ENCODE measurements at places on chromosomes 3 and 15. TPM values are rescaled to one million over a fixed set of nuclear protein-coding genes. Genes with fewer than 3 reads are reported as not detected.
A peak's percentile ranks its signal among the peaks of the same experiment; 100 is the strongest.

DNA sequence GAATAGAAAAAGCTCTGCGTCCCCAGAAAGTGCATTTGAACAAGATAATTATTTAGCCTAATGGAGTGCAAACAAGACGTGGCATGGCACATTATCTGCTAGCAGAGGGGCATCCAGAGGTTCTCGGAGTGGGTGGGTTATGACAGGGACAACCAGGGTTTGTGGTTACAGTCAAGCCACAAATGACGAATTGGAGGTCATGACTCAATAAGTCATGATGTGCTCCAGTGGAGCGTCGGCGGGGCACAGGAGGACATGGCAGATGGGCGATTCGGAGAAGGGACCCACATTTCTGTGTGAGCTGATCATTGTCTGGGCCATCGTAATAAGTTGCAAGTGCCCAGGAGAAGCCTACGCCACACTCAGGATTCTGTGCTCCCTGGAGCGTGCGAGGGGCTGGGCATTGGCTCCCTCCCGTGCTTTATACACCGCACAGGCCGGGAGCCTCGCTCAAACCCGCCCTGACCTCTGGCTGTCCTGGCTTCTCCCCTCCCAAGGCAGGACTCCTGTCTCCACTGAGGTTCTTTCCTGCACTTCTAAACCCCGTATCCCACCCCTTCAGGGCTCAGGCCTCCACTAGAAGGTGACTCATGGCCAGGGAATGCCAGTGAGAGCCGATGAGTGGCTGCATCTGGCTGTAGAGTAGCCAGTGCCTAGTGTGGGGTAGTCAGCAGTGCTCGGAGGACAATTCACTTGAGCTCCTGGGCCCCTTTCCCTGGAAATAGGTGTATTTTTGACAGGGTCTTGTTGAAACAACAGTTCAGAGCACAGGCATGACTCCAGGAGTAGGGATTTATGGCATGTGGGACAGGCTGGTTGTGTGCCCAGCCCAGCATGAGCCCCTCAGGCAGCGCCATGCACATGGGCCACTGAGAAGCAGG is 67.4 kb downstream of the GRIP2 start:
- peak; percentile 92 for DNase-seq

DNA sequence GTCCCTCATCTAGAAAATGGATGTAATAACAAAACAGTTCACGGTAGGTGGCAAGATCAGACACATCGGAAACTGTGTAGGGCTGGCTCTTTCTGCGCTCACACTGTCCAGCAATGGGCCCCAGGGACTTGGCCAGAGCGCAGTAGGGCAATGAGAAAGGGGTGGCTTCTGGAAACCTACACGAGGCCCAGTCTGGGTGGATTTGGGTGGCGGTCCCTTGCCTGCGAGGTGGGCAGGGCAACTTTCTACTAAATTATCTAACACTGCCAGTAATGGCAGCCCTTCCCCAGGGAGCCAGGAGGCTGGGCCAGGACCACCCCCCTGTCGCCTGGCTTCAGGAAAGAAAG is 2.1 kb upstream of the TNK2 start:
- DNase-seq: no peak

DNA sequence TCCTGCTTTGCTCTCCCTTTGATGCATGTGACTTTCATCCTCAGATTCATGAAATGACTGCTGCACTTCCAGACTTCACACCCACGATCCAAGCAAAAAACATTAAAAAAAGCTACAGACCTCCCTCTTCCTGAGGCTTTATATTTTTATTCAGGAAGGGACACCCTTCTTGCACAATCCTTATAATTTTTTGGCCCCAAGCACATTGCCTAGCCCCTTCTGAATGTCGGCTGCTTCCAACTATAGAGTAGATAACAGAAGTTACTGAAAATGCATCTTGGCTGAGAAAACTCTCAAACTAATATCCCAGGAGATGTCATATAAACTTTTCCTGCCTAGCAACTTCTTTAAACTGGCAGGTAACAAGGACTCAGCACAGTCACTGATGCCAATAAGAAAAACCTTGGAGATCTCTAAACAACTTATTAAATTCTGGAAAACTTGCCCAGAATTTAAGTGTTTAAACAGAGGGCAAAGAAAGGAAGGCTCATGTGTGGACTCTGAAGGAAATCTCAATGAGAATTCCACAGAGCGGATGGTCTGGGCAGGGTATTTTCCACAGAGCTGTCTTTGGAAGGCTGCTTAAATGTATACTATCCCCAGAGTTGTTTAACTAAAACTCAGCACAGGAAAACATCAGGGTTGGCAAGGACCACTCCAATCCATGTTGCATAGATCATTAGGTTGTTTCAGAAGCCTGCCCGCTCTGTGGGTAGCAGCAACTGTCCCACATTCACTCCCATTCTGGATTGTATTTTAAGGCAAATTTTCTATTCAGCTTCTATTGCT is 746.8 kb upstream of the LMCD1 start:
- no peak for DNase-seq

- DNase-seq: peak; percentile 65
Measured at GRCh38 chr15:99651023-99651807, 82.0 kb downstream of the LYSMD4 start.

DNA sequence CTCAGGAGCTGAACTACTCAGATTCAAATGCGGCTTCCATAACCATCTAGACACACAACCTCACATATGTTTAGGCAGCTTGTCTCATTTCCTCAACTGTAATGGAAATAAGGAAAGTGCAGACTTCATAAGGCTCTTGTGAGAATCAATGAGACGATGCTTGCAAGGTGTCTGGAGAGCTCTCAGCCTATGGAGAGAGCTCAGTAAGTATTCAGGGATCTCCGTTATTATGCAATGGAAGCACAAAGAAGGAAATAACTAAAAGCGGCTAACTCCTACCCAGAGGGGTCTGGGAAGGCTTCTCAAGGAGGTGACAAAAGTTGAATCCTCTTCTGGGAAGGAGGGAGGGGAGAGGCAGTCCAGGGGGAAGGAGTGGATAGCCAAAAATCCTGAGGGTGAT is 50.1 kb upstream of the LIPC start:
- no peak for DNase-seq

DNA sequence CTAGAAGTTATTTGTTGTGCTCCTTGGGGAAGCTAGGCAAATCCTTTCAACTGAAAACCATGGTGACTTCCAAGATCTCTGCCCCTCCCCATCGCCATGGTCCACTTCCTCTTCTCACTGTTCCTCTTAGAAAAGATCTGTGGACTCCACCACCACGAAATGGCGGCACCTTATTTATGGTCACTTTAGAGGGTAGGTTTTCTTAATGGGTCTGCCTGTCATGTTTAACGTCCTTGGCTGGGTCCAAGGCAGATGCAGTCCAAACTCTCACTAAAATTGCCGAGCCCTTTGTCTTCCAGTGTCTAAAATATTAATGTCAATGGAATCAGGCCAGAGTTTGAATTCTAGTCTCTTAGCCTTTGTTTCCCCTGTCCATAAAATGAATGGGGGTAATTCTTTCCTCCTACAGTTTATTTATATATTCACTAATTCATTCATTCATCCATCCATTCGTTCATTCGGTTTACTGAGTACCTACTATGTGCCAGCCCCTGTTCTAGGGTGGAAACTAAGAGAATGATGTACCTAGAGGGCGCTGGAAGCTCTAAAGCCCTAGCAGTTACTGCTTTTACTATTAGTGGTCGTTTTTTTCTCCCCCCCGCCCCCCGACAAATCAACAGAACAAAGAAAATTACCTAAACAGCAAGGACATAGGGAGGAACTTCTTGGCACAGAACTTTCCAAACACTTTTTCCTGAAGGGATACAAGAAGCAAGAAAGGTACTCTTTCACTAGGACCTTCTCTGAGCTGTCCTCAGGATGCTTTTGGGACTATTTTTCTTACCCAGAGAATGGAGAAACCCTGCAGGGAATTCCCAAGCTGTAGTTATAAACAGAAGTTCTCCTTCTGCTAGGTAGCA is 657 bp downstream of the PATL2 start:
- peak; percentile 58 for DNase-seq

The IGSF10 gene
- 0.32 TPM for total RNA-seq

- DNase-seq: peak; percentile 11
Measured at GRCh38 chr3:160296591-160296990, 71.4 kb downstream of the C3orf80 start.

DNA sequence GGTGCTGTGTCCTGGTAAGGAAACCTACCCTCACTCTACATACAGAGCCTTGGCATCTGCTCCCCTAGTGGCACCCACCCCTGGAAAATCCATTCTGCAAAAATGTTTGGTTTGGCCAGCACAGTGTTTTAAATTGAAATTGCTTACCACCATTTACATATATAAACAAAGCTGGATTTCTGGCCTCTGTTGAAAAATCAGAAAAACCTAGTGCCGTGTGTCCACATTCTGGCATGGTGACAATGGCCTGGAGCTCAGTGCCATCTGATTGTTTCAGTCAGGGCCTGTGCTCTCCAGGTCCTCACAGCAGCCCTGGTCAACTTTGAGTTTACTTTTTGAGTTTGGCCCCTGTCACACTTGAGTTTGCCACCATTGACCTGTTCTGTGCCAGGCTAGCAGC is 2.9 kb upstream of the IL17RC start:
- no peak for DNase-seq

The IMPG2 gene
- total RNA-seq: 0.23 TPM

DNA sequence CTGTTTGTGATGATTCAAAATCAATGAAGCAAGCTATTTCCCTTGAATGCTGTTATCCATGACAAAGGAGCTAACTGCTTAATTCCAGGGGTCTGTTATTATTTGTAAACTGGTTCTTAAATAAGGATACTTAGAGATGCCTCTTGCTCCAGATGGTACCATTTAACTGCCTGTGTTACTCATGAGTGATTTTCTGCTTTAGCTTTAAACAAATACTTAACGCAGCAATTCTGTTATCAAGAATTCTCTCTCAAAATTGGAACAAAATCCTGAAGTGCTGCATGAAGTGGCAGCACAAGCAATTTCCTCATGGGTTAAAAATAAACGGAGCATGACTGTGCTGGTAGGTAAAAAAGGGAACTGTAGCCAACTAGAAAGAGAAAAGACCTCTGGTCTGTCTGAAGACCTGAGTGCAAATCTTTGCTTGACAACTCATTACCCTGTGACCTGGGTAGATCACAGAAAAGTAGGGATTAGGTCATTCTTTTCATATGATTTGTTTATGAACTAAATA is 62.5 kb upstream of the GBE1 start:
- no peak for DNase-seq

GRCh38 chr3:48966367-48966766 is 23.7 kb upstream of the P4HTM start:
- DNase-seq: peak; percentile 53

DNA sequence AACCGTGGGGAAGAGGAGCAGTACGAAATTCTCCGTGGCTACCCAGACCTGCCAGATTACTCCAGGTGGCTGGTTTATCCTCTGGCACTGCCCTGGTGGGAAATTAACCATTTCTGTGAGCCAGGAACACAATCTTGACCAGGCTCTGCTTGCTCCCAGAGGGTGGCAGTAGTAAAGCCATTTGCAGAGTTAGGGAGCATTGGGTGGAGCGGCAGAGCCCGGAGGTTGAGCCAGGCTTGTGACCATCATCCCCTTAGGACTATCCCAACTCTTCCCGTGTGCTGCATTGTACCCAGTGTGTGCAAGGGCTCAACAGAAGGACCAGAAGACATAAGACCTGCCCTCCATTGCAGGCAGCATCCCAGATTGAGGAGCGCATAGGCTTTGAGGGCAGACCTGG is 5.3 kb downstream of the KNG1 start:
- DNase-seq: peak; percentile 4

DNA sequence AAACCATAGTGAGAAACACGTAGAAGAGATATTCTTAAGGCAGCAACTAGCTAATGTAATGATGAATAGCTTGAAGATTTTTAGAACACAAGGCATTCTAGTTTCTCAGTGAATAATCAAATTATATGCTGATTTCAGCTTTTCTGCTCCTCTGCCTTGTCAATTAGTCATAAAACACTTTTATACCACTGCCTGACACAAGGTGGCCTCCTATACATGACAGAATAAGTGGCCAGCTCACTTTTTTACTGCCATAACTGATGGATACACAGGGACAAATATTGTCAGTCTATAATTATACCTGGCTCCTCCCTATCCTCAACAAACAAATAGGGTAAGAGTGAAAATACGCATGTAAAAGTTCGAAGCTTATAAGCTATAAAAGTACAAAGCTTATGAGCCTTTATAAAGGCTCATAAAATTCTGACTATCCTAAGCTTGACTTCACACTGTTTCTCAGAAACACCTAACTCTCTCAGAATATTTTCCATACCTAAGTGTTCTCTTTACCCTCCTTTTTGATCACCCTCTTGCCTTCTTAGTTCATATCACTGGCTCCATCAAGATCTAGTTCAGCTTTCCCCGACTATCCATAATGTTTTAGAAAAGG is 81.6 kb downstream of the HERC1 start:
- peak; percentile 66 for DNase-seq

The ANKRD63 gene
- total RNA-seq: not detected

GRCh38 chr15:67884514-67885174 is 44.8 kb upstream of the RNU6-1 start:
- peak; percentile 67 for DNase-seq

- DNase-seq: no peak
Measured at GRCh38 chr3:30225021-30225420, 381.4 kb upstream of the TGFBR2 start.

Data from LHCN-M2 (cell line).